ENCODE measurements at places on chromosomes 1 and 21.

DNA sequence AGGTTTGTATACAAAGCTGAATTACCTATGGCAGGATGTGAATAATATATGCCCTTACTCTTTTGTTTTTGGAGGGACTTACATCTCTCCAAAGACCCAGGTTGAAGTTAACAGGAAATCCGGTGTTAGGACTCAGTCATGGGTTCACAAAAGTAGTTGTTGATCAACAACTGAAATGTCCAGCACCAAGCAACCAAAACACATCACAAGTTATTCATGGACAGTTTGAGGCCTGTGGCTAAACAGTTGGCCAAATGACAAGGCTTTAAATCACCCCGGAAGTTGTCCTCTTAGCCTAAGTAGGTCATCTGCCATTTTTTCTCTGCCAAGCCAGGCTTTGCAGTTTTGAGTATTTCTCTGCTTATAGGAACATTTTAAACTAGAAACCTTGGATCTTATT lies 89.9 kb downstream of the CD247 start:
- DNase-seq = no peak

DNA sequence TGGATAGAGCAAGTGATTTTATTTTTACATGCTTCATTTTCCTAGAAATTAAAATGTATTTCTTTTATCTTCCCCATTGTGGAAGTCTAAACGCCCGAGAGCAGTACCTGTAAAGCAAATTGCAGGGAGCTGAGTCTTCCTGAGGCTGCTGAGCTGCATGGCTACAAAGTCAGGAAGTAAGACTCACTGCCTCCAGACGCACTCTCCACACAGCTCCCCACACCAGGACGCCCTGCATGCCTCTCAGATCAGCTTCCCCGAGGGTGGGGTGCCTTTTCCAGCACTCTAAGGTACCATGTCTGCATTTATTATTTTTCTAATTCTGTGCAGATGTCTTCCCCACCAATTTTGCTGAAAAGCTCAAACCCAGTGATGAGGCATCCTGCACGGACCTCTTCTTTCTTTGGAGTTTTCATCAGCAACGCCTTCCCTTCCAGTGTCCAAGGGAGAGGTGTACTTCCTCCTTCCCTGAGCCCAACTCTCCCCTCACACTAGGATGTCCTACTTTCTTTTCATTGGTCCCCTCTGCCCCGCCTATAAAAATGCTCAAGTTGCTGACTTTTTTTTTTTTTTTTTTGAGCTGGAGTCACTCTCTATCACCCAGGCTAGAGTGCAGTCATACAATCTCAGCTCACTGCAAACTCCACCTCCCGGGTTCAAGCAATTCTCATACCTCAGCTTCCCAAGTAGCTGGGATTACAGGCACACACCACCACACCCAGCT lies 114.7 kb downstream of the PCNX2 start:
- DNase-seq = no peak

- DNase-seq = no peak
Measured at GRCh38 chr1:150544204-150544603, 5.0 kb upstream of the ADAMTSL4 start.

- DNase-seq = no peak
Measured at GRCh38 chr21:36263797-36264196, 56.2 kb upstream of the MORC3 start.

DNA sequence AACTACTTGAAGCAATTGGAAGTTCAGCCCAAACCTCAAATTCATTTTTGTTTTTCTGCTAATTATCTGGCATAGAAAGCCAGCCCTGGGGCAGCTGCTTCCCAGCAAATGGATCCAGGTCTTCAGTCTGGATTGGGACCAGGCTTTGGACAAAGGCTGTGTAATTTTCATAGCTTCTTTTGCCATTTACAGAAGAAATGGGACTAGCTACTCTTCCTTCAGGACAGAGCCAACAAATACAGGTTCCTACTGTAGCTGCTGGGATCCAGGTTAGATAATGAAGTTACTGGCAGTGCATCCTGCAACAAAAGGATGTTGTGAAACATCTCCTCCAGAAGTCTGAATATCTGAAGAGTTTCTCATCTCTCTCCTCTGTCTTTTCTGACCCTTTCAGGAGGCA lies 171.5 kb upstream of the CAMK1G start:
- no peak for DNase-seq

DNA sequence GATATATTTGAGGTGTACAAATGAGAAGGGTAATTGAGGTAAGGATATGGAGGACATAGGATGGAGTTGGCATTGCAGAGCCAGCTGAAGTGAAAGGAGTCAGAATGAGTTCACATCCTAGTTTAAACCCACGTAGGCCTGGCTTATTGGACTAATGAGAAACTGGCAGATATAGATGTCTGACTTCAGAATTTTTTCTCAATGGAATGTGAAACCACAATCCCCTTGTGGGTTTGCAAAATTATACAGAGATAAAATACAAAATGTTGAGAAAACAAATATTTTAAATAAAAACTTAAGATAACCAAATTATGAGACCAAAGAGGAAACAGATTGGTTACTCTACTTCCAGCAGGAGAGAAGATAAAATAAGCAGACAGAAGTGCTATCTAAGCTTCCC lies 277.4 kb upstream of the LRRC7 start:
- no peak for DNase-seq

- DNase-seq = no peak
Measured at GRCh38 chr1:93749894-93750301, 68.3 kb upstream of the BCAR3 start.

- DNase-seq = no peak
Measured at GRCh38 chr1:21337928-21338572, 47.8 kb upstream of the ECE1 start.

GRCh38 chr1:63534406-63534805 lies 11.1 kb downstream of the EFCAB7 start:
- DNase-seq = no peak

DNA sequence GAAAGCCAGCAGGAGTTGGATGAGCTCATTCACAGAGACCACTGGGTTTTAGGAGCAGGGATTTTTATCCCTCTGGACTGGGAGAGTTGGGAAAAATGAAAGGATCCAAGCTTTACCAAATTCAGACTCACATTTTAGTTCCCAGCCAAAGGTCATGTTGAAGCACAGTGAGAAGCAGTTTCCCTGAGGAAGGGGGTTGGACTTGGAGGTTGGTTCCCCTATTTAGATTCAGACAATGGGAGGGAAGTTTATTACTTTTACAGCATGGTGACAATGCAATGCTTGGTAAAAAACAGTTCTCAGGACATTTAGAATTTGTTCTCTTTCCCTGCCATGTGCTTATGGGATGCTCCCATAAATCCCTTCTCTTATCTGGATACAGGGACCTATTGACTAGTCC lies 57.3 kb upstream of the ZNF648 start:
- DNase-seq = no peak

- no peak for DNase-seq
Measured at GRCh38 chr21:17527240-17527639, 14.4 kb downstream of the CXADR start.

GRCh38 chr1:3607703-3608065 lies 3.6 kb downstream of the MEGF6 start:
- no peak for DNase-seq

GRCh38 chr1:166925810-166926478 lies 49.4 kb downstream of the ILDR2 start:
- DNase-seq = no peak

- DNase-seq = no peak
Measured at GRCh38 chr1:19437891-19438294, 47.4 kb downstream of the CAPZB start.

DNA sequence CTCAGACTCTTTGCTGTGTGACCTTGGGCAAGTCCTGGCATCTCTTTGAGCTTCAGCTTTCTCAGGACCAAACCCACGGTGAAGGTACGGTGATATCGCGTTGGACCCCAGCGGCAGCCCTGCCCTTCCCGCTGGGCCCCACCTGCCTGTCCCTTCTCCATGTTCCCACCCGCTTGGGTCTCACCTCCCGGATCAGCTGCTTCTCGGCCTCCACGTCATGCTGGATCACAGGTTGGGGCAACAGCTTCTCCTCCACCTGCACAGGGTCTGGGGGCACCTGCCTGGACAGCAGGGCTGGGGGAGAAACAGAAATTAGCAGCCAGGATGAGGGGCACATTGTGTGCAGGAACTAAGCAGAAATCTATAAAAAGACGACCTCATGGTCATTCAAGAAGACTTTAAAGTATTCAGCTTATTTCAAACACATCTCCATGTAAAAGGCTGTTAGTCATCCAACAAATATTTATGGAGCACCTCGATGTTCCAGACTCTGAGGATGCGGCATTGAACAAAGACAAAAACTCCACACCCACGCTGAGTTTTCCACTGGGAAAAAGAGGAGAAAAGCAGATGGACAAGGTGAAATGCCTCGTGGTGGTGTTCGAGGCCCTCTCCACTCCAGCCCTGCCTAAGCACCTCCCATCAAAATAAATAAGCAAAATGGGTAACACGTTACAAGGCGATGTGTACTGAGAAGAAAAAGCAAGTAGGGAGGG lies 19.5 kb downstream of the KIF17 start:
- DNase-seq = no peak

- no peak for DNase-seq
Measured at GRCh38 chr1:180494370-180494769, 8.0 kb downstream of the ACBD6 start.

GRCh38 chr1:56123421-56123820 lies 455.9 kb downstream of the PLPP3 start:
- DNase-seq = no peak

DNA sequence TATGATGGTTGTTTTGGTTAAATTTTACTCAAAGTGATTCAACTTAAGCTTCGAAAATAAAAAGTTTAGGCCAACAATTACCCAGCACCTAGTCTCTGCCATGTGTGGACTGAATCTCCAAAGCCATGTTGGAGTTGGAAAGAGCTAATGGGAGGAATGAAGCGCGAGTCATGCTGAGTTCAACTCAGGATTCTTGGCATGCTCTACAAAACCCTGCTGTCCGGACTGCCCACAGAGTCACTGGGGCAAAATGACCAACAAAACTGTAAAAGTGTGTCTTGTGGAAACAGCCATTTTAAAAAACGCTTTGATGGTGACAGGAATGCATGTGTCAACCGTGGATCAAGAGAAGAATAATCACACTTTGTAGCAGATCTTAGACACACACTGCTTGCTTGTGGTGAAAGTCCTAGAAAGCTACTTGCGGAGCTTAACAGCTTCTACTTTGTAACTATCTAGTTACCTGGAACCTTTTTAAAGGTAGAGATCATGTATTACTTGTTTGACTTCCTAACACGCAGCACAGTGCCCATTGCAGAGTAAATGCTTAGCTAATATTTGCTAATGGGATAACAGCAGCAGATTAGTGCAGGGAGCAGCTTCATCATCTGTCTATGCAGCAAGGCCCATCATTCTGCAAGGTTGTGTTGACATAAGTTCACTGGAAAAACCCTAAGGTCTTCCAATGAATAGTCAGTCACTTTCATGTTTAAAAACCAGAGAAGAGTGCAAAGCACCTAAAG lies 7.0 kb upstream of the GBP6 start:
- DNase-seq = no peak

- no peak for DNase-seq
Measured at GRCh38 chr21:35128536-35128935, 79.4 kb upstream of the RUNX1 start.

DNA sequence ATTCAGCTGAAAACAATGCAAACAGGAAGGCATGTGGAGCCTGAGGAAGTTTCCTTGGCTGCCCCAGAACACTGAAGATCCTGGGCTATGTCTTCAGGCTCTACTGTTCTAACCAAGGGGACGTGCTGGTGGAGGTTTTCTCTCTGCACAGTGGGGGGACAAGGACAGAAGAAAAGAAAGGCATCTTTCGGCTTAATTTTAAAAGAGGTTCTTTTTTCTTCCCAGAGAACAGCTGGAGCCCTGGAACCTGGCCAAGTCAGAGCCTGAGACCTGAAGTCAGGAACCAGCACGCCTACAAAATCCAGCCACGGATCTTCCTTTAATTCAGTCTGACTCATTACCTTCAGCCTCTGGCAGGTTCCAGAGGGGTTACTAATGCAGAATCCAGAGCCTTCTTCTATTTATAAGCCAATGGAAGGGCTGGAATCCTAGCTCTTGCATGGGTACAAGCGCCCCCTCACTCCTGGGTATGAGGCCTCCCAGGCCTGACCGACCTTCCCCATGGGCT lies 19.8 kb downstream of the CTNNBIP1 start:
- DNase-seq = no peak

DNA sequence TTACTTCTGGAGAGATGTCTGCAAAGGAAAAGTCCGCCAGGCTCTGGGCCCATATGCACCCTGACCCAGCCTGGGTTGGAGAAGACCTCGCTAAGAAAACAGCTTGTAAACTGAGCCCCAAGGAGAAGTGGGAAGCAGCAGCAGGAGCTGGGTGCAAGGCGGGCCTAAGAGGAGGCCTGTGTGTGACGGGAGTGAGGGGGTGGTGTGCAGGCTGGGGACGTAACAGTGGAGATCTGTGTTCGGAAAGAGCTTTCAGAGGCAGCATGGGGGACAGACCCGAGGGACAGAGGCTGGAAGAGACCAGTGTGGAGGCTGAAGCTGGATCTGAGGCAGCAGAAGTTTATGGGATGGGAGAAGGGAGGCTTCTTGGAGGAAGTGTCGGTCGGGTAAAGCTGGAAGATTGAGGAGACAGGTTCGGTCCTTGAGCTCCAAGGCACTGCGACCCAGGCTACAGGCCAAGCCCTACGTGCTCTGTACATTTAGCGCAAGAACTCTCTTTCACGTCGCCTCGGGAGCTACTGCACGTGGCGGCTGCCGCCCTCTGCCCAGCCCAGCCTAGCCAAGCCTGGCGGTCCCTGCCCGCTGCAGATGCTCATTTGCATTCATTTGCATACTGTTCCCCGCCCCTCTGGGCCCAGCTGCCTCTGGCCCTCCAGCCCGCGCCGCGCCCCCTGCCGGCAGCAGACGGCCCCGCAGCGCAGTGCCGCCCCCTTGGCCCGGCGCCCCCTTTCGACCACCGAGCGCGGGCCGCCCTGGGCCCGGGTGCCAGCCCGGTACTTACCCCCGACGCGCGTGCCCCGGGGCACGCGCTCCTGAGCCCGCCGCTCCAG lies 6.3 kb downstream of the HPCA start:
- no peak for DNase-seq

DNA sequence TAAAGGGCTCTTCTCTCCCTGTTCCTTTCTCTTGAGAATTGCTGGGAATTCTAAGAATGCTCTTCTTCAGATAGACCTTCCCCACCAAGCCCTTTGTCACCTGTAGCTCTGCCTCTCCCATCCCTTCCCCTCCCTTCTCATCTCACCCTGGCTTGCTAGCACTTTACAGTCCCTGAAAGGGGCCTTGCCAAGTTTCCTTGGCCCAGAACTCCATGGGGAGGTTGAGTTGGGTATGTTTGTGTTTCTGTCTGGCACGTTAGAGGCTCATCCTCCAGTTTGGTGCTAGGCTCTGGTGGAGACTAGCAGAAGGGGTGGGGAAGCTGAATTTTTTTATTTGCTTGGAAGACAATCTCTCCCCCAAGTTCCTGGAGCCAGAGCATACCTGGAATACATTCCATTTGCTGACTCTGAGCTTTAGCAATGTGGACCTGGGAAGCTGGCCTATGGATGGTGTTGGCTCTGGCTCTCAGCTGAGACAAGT lies 4.9 kb downstream of the CGN start:
- no peak for DNase-seq

All from stimulated activated CD8-positive, alpha-beta memory T cell treated with anti-CD3 and anti-CD28 coated beads, Interleukin-4, amount 100 ng/mL, for 1 hour (primary cell).